Bone marrow (tissue), 2 donors: ENCODE measurements at places on chromosomes 11 and 22.
A peak's percentile ranks its signal among the peaks of the same experiment; 100 is the strongest.

DNA sequence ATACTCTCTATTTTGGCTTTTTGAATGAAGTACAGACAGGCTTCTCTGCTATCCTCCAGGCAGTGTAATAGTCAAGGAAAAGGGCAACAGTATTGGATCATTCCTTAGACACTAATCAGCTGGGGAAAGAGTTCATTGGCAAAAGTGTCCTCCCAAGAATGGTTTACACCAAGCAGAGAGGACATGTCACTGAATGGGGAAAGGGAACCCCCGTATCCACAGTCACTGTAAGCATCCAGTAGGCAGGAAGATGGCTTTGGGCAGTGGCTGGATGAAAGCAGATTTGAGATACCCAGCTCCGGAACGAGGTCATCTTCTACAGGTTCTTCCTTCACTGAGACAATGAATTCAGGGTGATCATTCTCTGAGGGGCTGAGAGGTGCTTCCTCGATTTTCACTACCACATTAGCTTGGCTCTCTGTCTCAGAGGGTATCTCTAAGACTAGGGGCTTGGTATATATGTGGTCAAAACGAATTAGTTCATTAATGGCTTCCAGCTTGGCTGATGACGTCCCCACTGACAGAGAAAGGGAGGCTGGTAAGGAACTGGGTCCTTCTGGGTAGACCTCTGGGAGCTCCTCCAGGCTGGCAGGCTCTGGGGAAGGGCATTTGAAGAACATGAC is 5.2 kb downstream of the XBP1 start:
- DNase-seq = no peak

GRCh38 chr11:116823031-116823843 is at the start of gene APOA4:
TSS of gene APOA4 (minus strand) at chr11:116823304. CDS start at chr11:116823191, 113 bp downstream.
- DNase-seq = no peak

- no peak for DNase-seq
Measured at GRCh38 chr11:1770061-1770460, 6.3 kb upstream of the CTSD start.

GRCh38 chr11:65437436-65438227 is 15.0 kb downstream of the NEAT1 start:
- no peak for DNase-seq

DNA sequence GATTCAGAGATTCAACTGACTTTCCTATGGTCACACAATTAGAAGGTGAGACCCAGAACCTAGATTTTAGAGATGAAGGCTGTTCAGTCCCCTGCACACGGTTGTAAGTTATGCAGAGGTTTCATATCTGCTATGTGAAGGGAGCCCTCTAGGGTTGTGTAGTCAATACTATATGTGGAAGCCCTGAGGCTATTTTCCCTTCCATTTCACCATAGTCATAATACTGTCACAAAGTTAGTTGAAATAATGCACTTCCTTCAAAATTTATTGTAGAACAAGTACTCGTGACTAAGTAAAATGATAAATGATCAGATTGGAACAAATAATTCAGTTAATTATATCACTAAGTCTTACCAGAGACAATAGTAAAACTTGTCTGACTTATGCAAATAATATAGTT is 48.8 kb downstream of the ENDOD1 start:
- DNase-seq = peak; percentile 36
